ENCODE measurements at places on chromosomes 16 and 17. TPM values are rescaled to one million over a fixed set of nuclear protein-coding genes. Genes with fewer than 3 reads are reported as not detected.

- no peak overlapping the region for H3K27ac ChIP-seq
- no peak overlapping the region for H3K4me3 ChIP-seq
- no peaks in the 10 kb centered on the region for H3K4me1 ChIP-seq
- DNase-seq, result no peak
- H3K36me3 ChIP-seq, result no peaks in the 10 kb centered on the region
- H3K27me3 ChIP-seq, result peaks cover 19% of the 10 kb centered on the region
Observed at GRCh38 chr17:55259684-55260111, 5.1 kb upstream of the HLF start.

- no peak for DNase-seq
- peaks cover 3% of the 10 kb centered on the region for H3K36me3 ChIP-seq
- no peaks in the 10 kb centered on the region for H3K27me3 ChIP-seq
- H3K4me3 ChIP-seq, result no peak overlapping the region
Observed at GRCh38 chr16:73122604-73123391, 74.9 kb upstream of the ZFHX3 start.

The KCNH4 gene
- total RNA-seq, result not detected

The RNF157 gene
- 9.9 TPM for total RNA-seq

The PIK3R6 gene
- not detected for total RNA-seq
